ENCODE measurements at places on chromosomes 1 and 21. TPM values are rescaled to one million over a fixed set of nuclear protein-coding genes. Genes with fewer than 3 reads are reported as not detected.

- DNase-seq: no peak
Observed at GRCh38 chr1:186772228-186772627, 56.5 kb upstream of the PLA2G4A start.

DNA sequence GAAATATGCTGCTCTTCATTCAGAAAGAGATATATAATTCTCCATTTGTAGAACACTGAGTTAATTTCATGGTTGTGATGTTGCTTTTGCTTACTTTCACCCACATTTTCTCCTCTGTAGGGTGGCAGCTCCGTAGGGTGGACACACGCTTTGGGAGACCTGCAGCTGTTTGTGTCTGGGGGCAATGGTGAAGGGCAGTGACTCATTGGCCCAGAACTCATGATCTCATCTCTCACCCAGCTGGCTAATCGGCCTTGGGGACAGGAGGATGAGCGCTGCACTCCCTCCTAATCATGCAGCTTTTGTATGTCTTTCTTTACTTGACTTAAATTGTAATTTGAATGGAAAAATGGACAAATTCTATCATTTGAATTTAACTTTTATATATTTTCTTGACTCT lies 9.6 kb downstream of the DISC1 start:
- no peak for DNase-seq

- DNase-seq: no peak
Observed at GRCh38 chr1:66757722-66758240, 5.5 kb downstream of the DYNLT5 start.

GRCh38 chr1:229694053-229694693 lies 68.1 kb downstream of the URB2 start:
- DNase-seq: no peak

The WNT9A gene
- total RNA-seq: 0.27 TPM

The OR10J1 gene
- total RNA-seq: under 0.01 TPM

The HPCA gene
- total RNA-seq: not detected

All from hematopoietic multipotent progenitor cell (in vitro differentiated cells).